T-cell (primary cell): ENCODE measurements at places on chromosomes 12 and 14. TPM values are rescaled to one million over a fixed set of nuclear protein-coding genes. Genes with fewer than 3 reads are reported as not detected.

Gene ERP27
- total RNA-seq, result 21.8 TPM

Gene SP7
- not detected for total RNA-seq

Gene EGLN3
- 3.8 TPM for total RNA-seq

Gene CLEC1A
- not detected for total RNA-seq

Gene VRTN
- total RNA-seq, result 0.06 TPM

Gene ZNF385A
- total RNA-seq, result 1.1 TPM

Gene TMED10
- total RNA-seq, result 151 TPM

Gene DAAM1
- 9.6 TPM for total RNA-seq

Gene KRT3
- total RNA-seq, result not detected

Gene KRT86
- 0.35 TPM for total RNA-seq

Gene NRIP2
- not detected for total RNA-seq

Gene PTPRQ
- not detected for total RNA-seq

Gene KCNC2
- not detected for total RNA-seq

Gene TWF1
- 24.0 TPM for total RNA-seq

Gene SLC6A15
- total RNA-seq, result not detected

Gene LHX5
- not detected for total RNA-seq

Gene HOXC9
- not detected for total RNA-seq

Gene DHH
- 0.12 TPM for total RNA-seq

Gene CLEC2D
- total RNA-seq, result 311 TPM

Gene FOXA1
- 0.50 TPM for total RNA-seq

Gene ZCCHC8
- total RNA-seq, result 41.9 TPM

Gene GARIN6
- not detected for total RNA-seq

Gene MGP
- 2.2 TPM for total RNA-seq

Gene AICDA
- 0.35 TPM for total RNA-seq

Gene SPIC
- not detected for total RNA-seq

Gene ACVRL1
- 0.23 TPM for total RNA-seq

Gene KRT79
- total RNA-seq, result 0.28 TPM

Gene AKAP3
- total RNA-seq, result 1.5 TPM

Gene RIMBP2
- total RNA-seq, result not detected

Gene TMEM63C
- total RNA-seq, result 0.76 TPM

Gene DLK1
- total RNA-seq, result 2.2 TPM

Gene SYT10
- total RNA-seq, result not detected

Gene LGR5
- not detected for total RNA-seq

Gene LYZ
- total RNA-seq, result 17.4 TPM

Gene KLRK1
- total RNA-seq, result 158 TPM

Gene KRT85
- total RNA-seq, result not detected

Gene LRTM2
- not detected for total RNA-seq

Gene TUNAR
- not detected for total RNA-seq

Gene BDKRB2
- 0.09 TPM for total RNA-seq
